ENCODE measurements at places on chromosomes 6 and 20.

GRCh38 chr20:15630360-15630759, 942.9 kb downstream of the KIF16B start:
- DNase-seq, result no peak

DNA sequence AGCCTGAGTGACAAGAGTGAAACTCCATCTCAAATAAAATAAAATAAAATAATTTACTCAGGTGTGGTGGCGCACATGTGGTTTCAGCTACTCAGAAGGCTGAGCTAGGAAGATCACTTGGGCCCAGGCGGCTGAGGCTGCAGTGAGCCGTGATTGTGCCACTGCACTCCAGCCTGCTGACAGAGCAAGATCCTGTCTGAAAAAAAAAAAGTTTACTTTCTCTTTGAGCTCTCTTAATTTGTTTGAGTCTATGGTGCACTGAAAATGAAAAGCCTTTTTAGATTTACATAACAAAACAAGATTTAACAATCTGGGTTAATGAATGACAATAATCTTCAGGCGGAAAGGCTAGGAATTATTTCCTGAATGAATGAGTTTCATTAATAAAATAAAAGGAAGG, 23.3 kb upstream of the NHSL1 start:
- DNase-seq, result no peak

DNA sequence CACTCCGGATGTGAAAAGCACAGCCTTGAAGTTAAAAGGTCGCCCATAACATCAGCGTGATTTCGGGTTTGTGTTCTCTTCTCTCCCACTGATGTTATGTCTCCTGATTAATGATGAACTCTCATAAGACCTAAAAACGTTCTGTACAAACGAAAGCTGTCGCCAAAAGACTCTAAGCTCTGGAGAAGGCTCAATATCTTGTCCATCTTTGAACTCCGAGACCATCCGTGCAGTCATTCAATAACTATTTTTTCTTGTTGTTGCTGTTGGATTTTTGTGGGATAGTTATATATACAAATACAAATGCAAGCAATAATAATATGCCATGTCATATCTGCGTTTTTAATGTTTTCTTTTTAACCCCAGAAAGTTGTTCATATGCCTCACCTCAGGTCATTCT, 291.8 kb upstream of the MARCKS start:
- DNase-seq, result no peak

DNA sequence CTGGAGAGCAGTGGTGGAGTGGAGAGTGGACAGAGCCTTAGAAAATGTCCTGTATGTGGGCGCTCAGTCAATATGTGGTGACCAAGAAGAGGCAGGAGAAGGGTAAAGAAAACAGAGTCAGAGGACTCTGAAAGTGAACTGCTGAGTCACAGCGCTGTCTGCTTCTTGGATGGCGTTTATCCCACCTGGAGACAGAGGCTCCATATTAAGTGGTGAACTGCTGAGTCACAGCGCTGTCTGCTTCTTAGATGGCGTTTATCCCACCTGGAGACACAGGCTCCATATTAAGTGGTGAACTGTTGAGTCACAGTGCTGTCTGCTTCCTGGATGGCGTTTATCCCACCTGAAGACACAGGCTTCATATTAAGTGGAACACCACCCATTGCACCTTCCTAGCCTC, 119.3 kb upstream of the RALGAPA2 start:
- DNase-seq, result no peak

DNA sequence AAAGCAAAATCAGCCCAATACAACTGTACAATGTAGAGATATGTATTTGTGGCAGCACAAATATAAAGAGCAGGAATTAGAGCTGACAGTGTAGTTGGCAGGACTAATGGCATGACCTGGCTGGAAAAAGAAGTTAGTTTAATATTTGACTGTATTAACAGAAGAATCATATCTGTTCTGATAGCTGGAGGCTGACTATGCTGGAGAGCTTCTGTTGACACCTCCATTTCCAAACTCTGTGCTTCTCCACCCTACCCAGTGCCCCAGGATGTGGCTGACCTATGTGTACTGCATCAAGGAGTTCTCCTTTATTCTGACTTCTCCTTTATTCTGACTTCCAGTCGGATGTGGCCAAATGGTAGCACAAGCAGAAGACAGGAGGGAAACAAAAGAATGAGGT, 299.3 kb downstream of the PKHD1 start:
- no peak for DNase-seq

- DNase-seq, result no peak
Observed at GRCh38 chr20:34581341-34582184, 23.0 kb downstream of the MAP1LC3A start.

- no peak for DNase-seq
Observed at GRCh38 chr20:33812908-33813462, 1.8 kb downstream of the CHMP4B start.

DNA sequence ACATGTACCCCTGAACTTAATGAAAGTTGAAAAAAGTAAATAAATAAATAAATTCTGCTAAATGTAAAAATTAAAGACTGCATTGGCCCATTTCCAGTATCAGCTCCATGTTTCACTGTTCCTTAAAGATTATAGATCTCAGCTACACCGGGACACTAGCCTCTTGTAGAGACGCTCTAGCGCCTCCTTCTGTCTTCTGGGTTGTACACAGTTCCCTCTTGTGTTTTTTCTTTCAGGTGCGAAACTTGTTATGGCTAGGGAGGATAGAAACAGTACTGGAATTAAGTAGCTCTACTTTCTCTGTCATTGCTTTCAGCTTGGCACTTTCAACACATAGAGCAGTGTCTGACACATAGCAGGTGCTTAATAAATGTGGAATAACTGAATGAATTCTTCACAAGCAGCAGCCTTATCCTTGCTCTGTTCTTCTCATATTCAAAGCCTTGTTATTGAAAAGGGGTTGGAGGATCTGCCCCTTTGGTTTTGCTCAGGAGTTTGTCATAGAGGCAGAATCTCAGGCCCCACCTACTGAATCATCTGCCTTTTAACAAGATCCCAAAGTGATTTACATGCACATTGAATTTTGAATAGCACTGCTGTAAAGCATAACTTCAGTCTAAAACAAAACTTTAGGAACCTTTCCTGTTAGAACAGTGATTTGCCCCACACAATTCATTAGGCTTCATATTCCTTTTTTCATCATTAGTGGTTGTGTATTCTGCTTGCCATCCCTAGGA, 92.3 kb downstream of the FIG4 start:
- DNase-seq, result no peak

DNA sequence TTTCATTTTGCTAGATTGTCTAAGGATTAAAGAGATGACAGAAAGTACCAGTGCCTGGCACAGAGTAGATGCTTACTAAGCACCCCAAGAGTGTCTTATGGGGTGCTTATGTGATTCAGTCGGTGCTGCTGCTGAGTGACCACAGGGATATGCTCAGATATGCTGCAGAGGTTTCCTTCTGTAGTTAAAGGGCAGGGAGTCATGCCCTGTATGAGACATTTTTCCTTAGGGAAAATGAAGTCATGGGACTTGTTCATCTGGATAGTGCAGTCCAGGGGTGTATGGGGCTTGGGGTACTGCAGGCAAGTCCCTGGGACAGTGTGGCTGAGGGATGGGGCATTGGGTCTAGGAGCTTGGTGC, 25.1 kb downstream of the TOX2 start:
- no peak for DNase-seq

GRCh38 chr6:13342414-13343019, 14.2 kb upstream of the TBC1D7 start:
- no peak for DNase-seq

DNA sequence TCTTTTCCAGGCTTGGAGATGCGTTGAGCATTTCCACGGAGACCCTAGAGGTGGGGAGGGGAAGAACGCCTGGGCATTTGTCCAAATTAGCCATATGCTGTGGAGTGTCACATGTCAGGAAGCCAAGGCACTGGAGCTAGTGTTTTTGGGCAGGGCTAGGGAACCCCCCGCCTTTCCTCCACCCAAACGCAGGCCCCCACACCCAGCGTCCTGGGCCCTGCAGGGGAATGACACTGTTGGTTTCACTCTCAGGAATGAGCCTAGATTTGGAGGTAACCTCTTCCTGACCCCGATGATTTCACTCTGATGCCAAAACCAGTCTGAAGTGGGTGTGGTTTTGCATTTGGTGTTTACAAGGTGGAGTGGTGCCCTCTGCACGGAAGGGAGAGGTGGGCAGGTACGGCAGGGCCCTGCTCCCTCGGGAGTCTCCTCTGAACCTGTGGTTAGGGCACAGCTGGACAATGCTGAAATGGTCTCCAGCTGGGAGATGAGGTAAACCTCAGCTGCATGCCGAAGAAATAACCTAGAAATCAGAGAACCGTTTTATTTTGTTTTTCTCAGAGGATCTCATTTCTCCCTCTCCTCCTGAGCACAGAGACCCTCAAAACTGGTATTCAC, 29.5 kb downstream of the MTHFD1L start:
- no peak for DNase-seq
